ENCODE measurements at places on chromosomes 5 and 9. TPM values are rescaled to one million over a fixed set of nuclear protein-coding genes. Genes with fewer than 3 reads are reported as not detected.

TAF11L10 gene
- not detected for total RNA-seq

PCA3 gene
- not detected for total RNA-seq

PHF19 gene
- 14.5 TPM for total RNA-seq

PAM gene
- total RNA-seq = 107 TPM

LHX2 gene
- total RNA-seq = not detected

BTNL9 gene
- 4.9 TPM for total RNA-seq

CD72 gene
- total RNA-seq = 2.2 TPM

PDE6A gene
- total RNA-seq = 4.2 TPM

PAEP gene
- not detected for total RNA-seq

EQTN gene
- 1.5 TPM for total RNA-seq

CNTNAP3 gene
- 2.3 TPM for total RNA-seq

SLC35D2 gene
- 94.6 TPM for total RNA-seq

FUT7 gene
- not detected for total RNA-seq

TRPM3 gene
- 0.73 TPM for total RNA-seq

IL33 gene
- total RNA-seq = 11.4 TPM

GALT gene
- 49.6 TPM for total RNA-seq

SEMA5A gene
- 37.4 TPM for total RNA-seq
